ENCODE measurements at places on chromosomes 2 and 18.

- DNase-seq: no peak
These were observed 95.9 kb downstream of the LPIN1 start for GRCh38 chr2:11842336-11842735.

GRCh38 chr2:195115738-195116137, 541.3 kb upstream of the SLC39A10 start:
- no peak for DNase-seq

DNA sequence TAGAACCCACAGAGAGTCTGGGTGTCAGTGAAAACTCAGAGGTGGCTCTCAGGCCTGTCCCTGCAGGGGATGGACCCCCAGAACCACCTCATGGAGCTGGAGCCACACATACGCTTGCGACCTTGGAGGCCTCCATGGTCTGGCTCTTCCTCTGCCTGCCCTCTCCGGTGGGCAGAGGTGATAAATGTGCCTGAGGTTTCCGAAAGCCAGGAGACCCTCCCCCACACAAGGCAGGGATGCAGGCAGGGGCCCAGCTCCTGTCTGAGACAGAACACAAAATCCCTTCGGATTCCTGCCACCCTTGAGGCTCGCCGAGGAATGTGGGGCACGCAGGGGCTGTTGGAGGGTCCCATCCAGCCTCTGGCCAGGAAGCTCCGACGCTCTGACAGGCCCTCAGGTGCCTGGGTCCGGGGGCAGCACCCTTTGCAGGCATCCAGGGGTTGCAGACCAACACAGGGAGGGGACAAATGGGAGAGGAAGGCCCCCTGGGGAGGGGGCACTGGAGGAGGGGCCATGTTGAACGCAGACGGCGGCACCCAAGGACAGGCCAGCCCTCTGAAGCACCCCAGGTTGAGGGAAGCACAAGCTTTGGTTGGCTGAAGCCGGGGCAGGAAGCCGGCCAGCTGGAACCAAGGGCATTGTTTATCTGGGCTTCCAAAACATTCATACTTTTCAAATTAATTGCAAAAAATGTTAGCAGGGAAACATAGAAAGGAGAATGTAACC, 4.1 kb upstream of the SNED1 start:
- no peak for DNase-seq

DNA sequence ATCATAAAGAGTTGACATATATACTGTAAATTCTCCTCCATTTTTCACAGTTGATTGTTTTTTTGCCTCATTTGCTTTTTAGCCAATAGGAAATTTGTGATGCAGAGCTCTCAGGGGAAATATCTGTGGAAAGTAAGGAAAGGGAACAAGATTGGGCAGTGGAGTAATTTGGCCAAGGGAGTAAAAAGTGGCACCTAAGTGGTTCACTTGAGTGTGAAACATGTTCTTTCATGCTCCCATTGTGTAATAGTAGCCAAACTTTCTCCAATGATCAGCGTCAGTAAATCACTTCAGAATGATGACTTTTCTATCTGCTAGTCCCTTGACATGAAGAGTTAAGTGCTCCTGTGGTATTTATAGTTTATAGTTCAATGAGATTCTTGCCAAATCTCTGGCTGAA, 141.9 kb upstream of the KCNJ3 start:
- no peak for DNase-seq

- no peak for DNase-seq
These were observed 44.6 kb downstream of the SLC35F5 start for GRCh38 chr2:113711851-113712250.

DNA sequence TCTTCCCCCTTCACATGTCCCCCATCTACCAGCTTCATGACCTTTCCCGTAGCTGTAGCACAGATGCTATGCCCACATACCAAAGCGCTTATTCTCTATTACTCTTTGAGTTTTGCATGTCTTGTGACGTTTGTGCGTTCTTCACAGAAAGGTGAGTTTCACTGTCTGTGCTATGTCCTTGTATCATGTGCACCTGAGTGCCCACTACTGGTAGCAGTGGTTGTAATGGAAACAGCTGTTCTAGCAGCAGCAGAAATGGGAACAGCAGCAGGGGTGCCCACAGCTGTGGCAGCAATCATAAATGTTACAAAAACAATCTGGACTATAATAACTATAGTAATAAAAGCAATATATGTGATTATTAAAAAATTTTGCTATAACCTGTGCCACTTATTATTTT, 127.1 kb downstream of the STK39 start:
- DNase-seq: no peak

GRCh38 chr2:240997141-240997855, 1.1 kb upstream of the SNED1 start:
- no peak for DNase-seq

DNA sequence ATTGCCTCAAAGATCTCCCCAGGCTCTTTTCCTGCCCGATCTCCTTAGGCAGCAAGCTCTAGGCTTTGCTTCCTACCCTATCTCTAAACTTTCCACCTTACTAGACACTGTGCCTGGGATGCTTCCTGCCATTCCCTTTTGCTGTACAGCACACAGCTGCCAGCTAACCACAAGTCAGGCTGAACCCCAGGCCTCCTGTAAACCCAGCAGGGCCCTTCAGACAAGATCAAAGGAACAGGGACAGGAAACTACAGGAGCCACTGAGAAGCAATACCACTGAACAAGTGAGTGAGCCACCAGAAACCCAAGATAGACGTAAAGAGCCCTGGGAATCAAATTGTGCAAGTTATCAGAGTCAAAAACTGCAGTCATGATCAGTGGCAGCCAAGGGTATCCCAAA, 180.7 kb downstream of the SUCLG1 start:
- DNase-seq: no peak

DNA sequence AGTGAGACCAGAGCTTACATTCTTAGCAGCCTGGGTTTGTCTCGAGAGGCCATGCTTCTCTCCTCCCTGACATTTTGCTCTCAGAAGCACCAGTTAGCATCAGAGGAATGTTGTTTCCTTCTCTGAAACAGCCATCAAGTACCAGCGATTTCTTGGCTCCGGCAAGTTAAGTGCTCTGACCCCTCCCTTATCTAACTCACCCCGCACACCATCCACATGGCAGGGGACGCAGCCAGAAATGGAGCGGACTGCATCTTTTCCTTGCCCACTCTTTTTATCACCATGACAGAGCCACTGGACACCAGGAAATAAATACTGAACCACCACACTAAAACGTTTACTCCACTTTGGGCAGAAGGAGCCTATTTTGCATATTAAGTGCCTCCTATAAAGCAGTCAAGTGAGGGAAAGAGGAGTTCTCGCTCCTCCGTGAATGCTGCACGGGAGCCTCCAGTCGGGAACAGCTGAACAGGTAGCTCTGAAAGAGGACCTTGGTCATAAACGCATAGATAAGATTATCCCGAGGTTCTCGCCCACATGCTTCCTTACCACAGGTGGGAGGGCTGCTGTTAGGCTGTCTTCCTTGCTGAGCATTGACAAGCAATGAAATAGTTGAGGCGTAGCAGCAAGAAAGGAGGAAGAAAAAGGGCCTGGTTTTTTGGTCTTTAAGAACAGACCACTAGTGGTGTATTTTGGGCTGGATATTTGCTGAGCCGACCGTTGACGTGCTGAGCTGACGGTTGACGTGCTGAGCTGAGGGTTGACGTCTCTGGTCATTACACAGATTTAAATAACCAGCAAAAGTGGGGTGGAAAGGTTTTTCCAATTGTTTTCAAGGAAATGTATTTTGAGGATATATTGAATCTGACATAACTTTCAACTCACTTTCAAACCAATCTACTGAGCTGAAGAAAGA, 71.4 kb upstream of the ITGB6 start:
- no peak for DNase-seq

DNA sequence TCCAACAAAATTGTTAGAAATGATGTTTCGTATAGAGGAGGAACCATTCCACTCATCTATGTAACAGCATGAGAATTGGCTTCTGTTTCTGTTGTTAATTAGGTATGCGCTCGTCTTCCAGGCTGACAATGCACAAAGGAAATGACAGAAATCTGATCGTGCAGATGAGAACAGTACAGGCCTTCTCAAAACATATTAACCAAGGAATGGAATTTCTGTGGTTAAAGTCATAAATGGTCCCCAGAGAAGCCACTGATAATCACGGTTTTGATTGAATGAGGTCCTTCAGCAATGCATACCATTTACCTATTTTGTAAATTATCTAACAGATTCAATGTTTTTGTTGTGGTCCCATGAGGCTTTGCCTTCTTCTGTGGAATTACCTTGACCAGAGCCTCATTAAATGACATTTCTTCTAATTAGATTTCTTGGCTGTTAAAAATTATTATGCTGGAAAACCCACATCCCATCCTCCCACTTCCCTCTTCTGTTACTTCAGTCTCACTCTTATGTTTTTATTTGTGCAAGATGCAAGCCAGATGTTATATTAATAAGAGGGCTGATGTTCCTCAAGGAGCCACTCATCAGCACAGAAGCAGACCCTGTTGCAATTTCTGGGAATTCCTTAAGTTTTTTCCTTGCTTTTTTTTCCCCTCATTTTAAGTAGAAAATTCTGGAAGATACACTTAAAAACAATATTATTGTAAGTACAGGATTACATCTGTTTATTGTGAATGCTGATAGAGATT, 395.8 kb downstream of the PID1 start:
- DNase-seq: no peak

DNA sequence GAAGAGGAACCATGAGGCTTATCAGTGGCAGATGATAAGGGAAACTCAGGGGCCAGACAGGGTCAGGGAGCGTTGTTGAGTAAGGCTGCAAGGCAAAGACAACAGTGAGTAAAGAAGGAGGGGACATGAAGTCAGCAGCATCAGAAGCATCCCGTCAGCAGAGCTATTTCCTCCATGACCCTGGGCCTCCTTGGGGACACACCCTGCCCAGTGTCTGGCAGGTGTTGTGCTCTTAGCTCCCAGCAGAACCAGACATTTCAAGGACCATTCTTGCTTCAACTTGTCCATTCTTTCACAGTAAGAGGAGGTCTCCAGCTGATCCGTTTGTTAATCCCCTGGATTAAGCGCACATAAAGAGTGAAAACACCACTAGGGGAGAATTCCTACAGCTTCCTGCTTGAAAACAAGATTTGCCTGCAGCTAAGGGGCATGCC, 88.7 kb upstream of the MEIS1 start:
- no peak for DNase-seq

- DNase-seq: no peak
These were observed 263.2 kb downstream of the KCNJ3 start for GRCh38 chr2:154961676-154962075.

GRCh38 chr2:153808679-153809078, 63.0 kb upstream of the GALNT13 start:
- no peak for DNase-seq

DNA sequence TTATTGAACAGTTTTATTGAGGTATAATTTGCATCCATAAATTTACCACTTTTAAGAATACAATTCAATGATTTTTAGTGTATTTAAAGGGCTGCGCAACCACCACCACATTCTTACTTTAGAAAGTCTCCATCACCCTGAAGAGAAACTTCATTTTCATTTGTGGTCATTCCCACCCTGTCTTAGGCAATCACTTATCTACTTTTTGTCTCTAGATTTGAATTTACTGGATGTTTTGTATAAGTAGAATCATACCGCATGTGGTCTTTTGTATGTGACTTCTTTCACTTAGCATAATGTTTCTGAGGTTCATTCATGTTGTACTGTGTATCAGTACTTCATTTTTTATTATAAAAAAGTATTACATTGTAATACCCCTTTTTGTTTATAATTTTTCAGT, 17.9 kb upstream of the SLC4A10 start:
- DNase-seq: no peak

All from CD14-positive monocyte (primary cell).